ENCODE measurements at places on chromosomes 6 and 20. TPM values are rescaled to one million over a fixed set of nuclear protein-coding genes. Genes with fewer than 3 reads are reported as not detected.

Gene C6orf163
- 0.64 TPM for polyA plus RNA-seq

GRCh38 chr6:79640146-79641111 lies 9.3 kb downstream of the SH3BGRL2 start:
- DNase-seq, result no peak

- no peak for DNase-seq
Measured at GRCh38 chr6:25175681-25176080, 103.5 kb upstream of the CARMIL1 start.

GRCh38 chr6:13635948-13636658 lies 21.0 kb downstream of the NOL7 start:
- DNase-seq, result no peak

All from hepatocyte (in vitro differentiated cells).